ENCODE measurements at places on chromosomes 7 and 10. TPM values are rescaled to one million over a fixed set of nuclear protein-coding genes. Genes with fewer than 3 reads are reported as not detected.

ODAD2 gene
- total RNA-seq = 1.5 TPM

GRCh38 chr7:142797391-142798377 lies 26.9 kb downstream of the PRSS2 start:
- peak; percentile 23 for DNase-seq
- peaks cover 4% of the 10 kb centered on the region for H3K4me1 ChIP-seq
- no peak overlapping the region for H3K27ac ChIP-seq

ADRA2A gene
- total RNA-seq = 74.8 TPM

GRCh38 chr10:103599211-103599610 lies 105.7 kb downstream of the NEURL1 start:
- peak; percentile 30 for DNase-seq
- H3K4me3 ChIP-seq = no peak overlapping the region
- H3K4me1 ChIP-seq = peaks cover 8% of the 10 kb centered on the region
- H3K27ac ChIP-seq = peak overlapping the region; percentile 31
- H3K27me3 ChIP-seq = no peaks in the 10 kb centered on the region
- peaks cover 13% of the 10 kb centered on the region for H3K36me3 ChIP-seq

DNA sequence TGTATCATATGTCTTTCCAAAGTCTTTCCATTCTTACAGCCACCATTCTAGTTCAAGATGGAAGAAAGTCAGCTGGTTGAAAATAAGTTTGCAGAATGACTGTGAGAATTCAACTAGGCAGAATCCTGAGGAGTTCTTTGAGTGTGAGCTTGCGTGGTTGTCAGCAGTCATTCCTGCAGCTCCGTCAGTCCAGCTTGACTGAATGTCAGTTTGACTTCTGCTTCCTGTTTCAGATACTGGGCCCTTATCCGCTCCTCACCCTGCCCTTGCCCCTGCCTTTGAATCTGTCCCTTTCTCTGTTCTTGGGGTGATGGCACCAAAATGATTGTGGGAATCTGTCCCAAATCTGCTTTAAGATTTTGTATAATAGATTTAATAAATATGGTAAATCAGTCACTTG lies 27.8 kb downstream of the SLC26A5 start:
- no peak overlapping the region for H3K4me3 ChIP-seq
- 0 out of 2 replicates have a peak, but pooled peaks cover 5% of the 10 kb centered on the region for H3K27me3 ChIP-seq
- DNase-seq = no peak
- H3K36me3 ChIP-seq = no peaks in the 10 kb centered on the region

DNA sequence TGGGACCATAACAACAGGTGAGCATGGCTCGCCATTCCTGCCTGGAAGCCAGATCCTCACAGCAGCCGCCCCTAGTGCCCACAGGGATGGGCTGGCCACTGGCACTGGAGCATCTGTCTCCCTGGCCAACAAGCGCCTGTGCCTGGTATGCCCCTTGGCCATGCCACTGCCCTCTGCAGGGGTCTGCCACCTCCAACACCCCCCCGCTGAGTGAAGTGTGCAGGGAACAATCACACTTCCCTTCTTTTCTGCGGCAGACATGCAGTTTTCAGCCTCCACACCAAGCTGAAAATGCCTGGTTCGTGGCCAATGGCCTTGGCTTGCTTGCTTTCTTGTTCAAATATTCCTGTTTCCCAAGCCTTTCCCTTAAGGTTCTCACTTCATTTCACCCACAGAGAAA lies 50.7 kb downstream of the HSPA12A start:
- DNase-seq = no peak
- no peaks in the 10 kb centered on the region for H3K36me3 ChIP-seq
- no peaks in the 10 kb centered on the region for H3K27me3 ChIP-seq

ABCB4 gene
- total RNA-seq = 0.43 TPM

DNA sequence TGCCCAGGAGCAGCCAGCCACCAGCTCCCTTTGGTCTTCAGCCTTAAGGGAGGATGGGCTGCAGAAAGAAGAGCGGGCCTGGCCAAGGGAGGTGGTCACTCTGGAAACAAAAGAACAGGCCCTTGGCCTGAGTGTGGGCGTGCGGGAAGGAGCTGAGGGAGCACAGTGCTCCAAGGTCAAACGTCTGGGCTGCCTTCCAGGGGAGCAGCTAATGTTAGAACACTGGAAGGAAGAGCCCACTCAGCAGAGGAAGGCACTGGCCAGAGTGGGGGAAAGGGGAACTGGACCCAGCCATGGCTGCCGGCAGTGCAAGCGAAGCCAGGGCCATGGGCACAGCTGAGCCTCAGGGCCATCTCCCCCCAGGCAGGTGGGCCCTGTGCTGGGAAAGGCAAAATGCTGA lies 42.7 kb downstream of the FAM53B start:
- H3K27ac ChIP-seq = no peak overlapping the region
- no peaks in the 10 kb centered on the region for H3K36me3 ChIP-seq
- DNase-seq = peak; percentile 14
- no peaks in the 10 kb centered on the region for H3K27me3 ChIP-seq
- no peak overlapping the region for H3K4me3 ChIP-seq

PIP gene
- not detected for total RNA-seq

TEX36 gene
- total RNA-seq = not detected

GRCh38 chr10:5976512-5977470 lies 552 bp downstream of the IL15RA start:
- peak overlapping the region; percentile 27 for H3K27ac ChIP-seq
- DNase-seq = peak; percentile 74
- peak overlapping the region; percentile 87 for H3K4me3 ChIP-seq
- H3K27me3 ChIP-seq = no peaks in the 10 kb centered on the region
- H3K36me3 ChIP-seq = no peaks in the 10 kb centered on the region

DNA sequence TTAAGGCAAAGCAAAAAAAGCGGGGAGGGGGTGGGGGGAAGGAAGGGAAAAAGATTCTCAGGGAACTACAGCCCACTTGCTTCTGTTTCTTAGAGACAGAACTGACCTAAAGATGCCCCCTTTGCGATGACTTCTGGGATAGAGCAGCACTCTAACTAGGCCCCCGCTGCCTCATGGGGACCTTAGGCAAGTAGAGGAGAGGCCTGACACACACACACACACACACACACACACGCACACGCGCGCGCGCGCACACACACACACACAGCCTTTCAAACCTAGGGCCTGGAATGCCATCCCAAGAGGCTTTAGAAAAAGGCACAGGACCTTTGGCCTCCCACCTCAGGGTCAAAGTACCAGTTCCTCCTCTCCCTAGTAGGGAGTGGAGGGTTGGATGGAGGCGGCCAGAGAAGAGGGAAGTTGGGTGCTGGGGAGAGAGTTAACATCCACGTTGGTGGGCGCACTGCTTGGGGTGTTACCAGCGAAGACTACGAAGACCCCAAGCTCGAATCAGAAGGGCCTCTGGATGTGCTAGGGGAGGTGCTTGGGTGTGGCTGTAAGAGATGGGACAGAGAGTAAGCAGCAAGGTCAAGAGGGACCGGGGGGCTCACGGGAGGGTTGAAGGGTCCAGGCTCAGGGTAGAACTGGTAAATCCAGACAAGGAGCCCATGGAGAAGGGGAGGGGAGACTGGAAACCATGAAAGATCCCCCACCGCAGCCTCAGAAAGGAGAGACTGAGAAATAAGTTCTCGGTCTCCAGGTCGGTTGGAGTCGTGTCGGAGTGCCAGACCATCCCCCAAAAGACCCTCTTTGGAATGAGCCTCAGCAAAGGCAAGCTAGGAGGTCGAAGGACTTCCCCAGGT lies 1.2 kb upstream of the COL1A2 start:
- no peaks in the 10 kb centered on the region for H3K27me3 ChIP-seq
- DNase-seq = peak; percentile 65
- H3K4me1 ChIP-seq = peaks cover 28% of the 10 kb centered on the region
- peak overlapping the region; percentile 99 for H3K4me3 ChIP-seq

- DNase-seq = no peak
- H3K36me3 ChIP-seq = no peaks in the 10 kb centered on the region
- no peaks in the 10 kb centered on the region for H3K4me1 ChIP-seq
- H3K27me3 ChIP-seq = peaks cover 7% of the 10 kb centered on the region
Measured at GRCh38 chr10:122555442-122555841, 5.1 kb upstream of the DMBT1 start.

DNA sequence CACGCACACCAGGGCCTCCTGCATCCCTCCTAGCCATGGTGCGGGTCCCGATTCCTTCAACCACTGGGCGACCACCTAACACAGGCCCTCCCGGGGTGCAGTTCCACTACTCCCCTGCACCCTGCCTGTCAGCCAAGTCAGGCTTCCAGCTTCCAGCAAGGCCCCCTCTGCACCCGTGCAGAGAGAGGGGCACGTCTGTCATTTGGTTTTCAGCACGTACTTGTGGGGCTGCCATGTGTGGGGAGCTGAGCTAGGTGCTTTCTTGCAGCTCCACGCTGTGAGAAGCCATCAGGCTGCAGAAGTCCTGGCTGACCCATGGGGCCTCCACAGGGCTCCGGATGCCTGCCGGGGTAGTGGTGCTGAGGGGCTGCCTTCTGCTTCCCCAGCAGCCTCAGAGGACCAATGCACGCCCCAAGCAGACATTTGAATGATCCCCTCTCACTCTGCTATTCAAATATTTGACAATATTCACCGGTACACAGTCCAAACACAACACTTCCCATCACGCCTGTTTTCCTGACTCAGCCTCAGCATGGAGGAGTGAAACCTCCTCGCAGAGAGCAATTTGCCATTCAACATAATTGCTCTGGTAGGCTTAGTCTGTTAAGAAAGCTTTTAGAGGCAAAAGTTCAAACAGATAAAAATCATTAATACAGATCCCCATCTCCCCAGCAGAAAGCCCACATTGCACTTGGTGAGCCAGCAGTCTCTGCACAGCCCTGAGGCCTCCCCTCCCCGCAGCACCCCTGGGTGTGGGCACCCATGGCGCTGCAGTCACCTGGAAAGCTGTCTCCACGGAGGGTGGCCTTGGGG lies 449.9 kb downstream of the PTPRN2 start:
- H3K4me1 ChIP-seq = no peaks in the 10 kb centered on the region
- H3K36me3 ChIP-seq = no peaks in the 10 kb centered on the region
- no peak overlapping the region for H3K27ac ChIP-seq
- no peak overlapping the region for H3K4me3 ChIP-seq

DNA sequence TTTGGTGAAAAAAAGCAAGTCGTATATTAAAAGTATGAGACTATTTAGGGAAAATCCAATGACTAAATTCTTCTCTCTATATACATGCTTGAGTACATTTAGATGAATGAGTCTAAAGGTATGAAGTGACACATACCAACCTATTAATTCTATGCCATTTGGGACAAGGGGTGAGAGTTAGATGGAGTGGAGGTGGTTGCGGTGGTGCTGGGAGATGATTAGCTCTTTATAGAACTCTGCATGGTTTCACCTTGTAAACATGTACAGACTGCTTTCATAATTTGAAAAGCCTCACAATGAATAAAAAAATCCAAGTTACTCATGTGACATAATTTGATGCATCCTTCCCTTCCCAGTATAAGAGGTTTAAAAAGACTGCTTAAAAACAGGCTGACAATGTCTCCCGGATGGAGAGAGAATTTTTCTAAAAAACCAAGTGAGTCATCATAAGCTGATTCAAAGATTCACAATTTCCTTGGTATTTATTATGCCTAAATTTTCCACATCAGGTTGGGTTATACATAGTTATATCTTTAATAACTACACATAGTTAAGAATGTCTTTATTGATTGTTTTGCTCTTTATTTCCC lies 572.8 kb downstream of the REEP3 start:
- no peak for DNase-seq
- no peaks in the 10 kb centered on the region for H3K36me3 ChIP-seq
- H3K27ac ChIP-seq = no peak overlapping the region
- H3K4me1 ChIP-seq = no peaks in the 10 kb centered on the region

GRCh38 chr10:125113691-125114371 lies 46.5 kb downstream of the CTBP2 start:
- H3K27ac ChIP-seq = peak overlapping the region; percentile 61
- H3K4me1 ChIP-seq = peaks cover 13% of the 10 kb centered on the region
- no peaks in the 10 kb centered on the region for H3K36me3 ChIP-seq
- H3K27me3 ChIP-seq = no peaks in the 10 kb centered on the region
- peak; percentile 83 for DNase-seq

IFIT1B gene
- total RNA-seq = not detected

- no peak overlapping the region for H3K27ac ChIP-seq
- no peak overlapping the region for H3K4me3 ChIP-seq
- no peak for DNase-seq
- H3K4me1 ChIP-seq = no peaks in the 10 kb centered on the region
- H3K27me3 ChIP-seq = 0 out of 2 replicates have a peak, but pooled peaks cover 16% of the 10 kb centered on the region
Measured at GRCh38 chr7:113292105-113292504, 173.8 kb upstream of the SMIM30 start.

DNA sequence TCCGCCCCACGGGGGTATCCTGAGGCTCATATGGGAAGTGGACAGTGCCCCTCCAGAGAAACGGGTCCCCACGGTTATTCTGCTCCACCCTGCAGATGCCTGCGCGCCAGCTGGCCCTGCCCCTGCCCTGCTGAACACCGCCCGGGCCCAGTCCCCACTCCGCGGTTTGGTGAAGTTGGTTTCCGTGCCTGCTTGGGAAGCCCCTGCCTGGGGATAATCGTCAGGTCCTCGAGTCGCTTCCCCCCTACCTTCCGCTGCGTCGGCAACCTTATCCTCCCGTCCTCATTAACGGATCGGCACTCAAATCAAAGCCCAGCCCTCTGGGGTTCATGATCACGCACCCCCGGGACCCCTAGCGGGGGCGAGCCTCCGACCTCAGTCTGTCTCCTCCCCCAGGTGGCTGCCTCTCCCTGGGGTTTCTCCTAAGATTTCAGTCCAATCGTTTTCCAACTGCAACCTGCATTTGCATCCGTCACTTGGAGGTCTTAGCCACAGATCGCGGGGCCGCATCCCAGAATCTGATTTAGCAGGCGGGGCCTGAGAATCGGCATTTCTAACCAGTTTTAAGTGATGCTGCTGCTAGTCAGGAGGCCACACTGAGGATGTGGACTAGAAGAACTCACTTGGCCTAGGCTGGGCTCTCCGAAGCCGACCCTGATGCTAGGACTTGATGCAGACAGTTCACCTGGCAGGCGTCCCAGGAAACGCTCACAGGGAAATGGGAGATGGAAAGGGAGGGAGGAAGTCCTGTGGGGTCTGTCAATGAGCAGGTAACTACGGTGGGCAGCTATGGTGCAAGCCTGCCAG lies 27.6 kb downstream of the WDR86 start:
- H3K27me3 ChIP-seq = peaks cover 28% of the 10 kb centered on the region
- H3K36me3 ChIP-seq = no peaks in the 10 kb centered on the region
- no peaks in the 10 kb centered on the region for H3K4me1 ChIP-seq
- H3K4me3 ChIP-seq = no peak overlapping the region
- H3K27ac ChIP-seq = no peak overlapping the region

EIF4H gene
- 305 TPM for total RNA-seq

GRCh38 chr10:60434418-60435046 lies 44.9 kb upstream of the ANK3 start:
- H3K27ac ChIP-seq = peak overlapping the region; percentile 12
- peak; percentile 76 for DNase-seq
- H3K4me1 ChIP-seq = peaks cover 28% of the 10 kb centered on the region

ANKRD7 gene
- 0.25 TPM for total RNA-seq

PUS7 gene
- 20.1 TPM for total RNA-seq

GRCh38 chr10:15829495-15829894 lies 30.8 kb downstream of the MINDY3 start:
- H3K4me3 ChIP-seq = no peak overlapping the region
- H3K36me3 ChIP-seq = peaks cover 4% of the 10 kb centered on the region
- no peak for DNase-seq
- H3K4me1 ChIP-seq = no peaks in the 10 kb centered on the region
- H3K27me3 ChIP-seq = no peaks in the 10 kb centered on the region

AVPI1 gene
- total RNA-seq = 13.4 TPM

DNA sequence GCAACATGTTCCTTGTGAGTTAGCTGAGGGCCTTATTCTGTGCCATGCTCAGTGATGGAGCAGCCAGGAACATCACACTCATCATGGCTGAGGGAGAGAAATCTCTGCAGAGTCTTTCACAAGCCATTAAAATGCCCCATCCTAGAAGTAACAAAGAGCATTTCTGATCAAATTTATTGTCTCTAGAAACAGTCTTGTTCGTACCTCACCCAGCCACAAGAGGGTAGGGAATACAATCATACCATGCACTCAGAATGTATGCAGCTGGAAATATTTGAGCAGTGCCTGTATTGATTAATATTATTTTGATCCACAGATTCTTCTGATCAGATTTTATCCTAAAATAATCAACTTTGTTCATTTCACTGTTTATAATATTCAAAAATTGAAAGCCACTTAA lies 17.3 kb downstream of the VPS26A start:
- DNase-seq = no peak
- H3K27me3 ChIP-seq = no peaks in the 10 kb centered on the region
- H3K27ac ChIP-seq = no peak overlapping the region
- no peak overlapping the region for H3K4me3 ChIP-seq

Data from GM23248 (cell line).